ENCODE measurements at places on chromosomes 7 and 10.
A peak's percentile ranks its signal among the peaks of the same experiment; 100 is the strongest.

- no peak for DNase-seq
Observed at GRCh38 chr10:132172091-132173066, 14.4 kb upstream of the DPYSL4 start.

- DNase-seq, result no peak
Observed at GRCh38 chr10:48658975-48659269, 25.8 kb upstream of the WDFY4 start.

DNA sequence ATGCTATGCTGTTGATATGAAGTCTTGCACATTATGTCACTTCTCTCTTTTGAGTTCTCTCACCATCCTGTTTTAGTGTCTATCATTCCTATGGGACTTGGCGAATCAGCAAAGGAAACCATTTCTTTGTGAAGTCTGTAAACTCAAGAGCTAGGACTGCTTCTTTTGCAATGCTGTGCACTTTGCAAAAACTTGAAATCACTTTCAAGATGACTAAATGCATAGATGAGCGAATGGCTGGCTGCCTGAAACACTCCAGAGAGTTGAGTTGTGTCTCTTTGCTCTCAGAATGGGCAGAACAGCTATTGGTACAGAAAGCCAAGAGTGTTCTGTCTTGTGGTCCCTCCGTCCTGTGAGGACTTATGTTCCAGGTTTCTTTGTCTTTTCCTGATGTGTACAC is 18.3 kb upstream of the ELMO1 start:
- DNase-seq, result no peak

GRCh38 chr7:47710201-47710935 is 128.5 kb upstream of the TNS3 start:
- no peak for DNase-seq

GRCh38 chr10:85284778-85285770 is 956.7 kb downstream of the CCSER2 start:
- DNase-seq, result no peak

DNA sequence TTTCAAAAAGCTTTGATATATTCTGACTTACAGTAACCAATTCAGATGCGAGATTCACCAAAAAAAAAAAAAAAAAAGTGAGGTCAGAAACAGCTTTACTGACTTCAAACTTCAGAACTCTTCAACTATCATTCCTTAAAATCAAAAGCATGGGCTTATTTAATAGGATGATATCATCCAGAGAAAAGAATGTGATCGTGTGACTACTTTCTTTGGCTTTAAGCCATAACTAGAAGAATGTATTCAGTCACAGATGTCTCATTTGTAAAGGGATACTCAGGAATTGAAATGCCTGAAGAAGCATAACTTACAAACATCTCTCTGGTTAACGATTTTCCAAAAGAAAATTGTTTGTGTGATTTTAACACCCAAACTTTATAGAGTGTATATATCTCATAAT is 11.5 kb downstream of the TPK1 start:
- DNase-seq, result no peak

DNA sequence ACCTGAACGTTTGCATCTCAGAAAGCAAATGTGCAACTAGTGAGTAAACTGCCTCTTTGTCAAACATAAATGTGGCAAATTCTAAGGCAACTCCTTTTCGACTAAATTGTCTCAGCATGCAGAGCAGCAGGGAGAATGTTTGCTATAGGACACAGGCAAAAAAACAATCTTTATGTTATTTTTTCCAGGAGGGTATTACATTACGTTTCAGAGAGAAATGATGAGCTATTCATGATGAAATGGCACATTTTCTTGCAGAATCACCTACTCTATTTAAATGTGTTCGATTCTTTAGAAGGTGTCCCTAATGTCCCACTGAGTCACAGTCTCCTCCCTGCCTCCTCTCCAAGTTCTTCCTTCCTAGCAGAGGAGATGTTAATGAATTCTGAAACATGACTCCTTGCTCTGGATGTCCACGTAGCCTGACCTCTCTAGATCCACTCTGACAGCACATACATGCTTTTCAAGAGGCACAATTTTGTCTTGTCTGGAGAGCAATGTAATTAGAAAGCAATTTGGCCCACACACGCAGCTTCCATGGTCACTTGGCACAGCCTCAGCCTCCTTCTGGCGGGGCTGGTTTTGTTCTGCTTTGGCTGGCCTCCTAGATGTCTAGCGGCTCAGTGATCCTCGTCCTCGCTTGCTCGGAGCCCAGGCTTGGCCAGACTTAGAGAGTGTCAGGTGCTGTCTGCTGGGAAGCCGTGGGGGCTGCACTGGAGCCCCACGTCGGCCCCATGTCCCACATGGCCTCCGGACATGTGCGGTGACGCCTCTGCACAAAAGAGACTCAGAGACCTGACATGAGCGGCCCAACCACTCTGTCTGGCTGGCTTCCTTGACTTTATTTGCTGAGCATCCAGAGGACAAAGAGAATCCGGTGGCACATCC is 125.7 kb upstream of the ZNF438 start:
- peak; percentile 65 for DNase-seq

DNA sequence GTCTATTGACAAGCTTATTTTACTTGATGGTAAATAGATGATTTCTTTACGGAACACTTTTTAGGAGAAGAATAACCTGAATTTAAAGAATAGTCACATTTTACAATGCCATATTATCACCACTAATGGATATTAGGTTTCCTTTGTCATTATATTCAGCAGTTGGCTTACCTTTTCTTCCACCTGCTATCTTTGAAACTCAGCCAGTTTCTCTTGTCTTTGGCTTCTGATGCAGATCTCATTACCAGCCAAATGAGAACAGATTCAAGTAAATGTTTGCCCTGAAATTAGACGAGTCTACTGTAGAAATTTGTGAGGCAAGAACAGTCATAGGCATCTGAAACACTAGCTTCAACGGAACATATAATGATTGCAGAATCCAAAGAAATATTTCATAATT is 85.5 kb upstream of the OIT3 start:
- no peak for DNase-seq

DNA sequence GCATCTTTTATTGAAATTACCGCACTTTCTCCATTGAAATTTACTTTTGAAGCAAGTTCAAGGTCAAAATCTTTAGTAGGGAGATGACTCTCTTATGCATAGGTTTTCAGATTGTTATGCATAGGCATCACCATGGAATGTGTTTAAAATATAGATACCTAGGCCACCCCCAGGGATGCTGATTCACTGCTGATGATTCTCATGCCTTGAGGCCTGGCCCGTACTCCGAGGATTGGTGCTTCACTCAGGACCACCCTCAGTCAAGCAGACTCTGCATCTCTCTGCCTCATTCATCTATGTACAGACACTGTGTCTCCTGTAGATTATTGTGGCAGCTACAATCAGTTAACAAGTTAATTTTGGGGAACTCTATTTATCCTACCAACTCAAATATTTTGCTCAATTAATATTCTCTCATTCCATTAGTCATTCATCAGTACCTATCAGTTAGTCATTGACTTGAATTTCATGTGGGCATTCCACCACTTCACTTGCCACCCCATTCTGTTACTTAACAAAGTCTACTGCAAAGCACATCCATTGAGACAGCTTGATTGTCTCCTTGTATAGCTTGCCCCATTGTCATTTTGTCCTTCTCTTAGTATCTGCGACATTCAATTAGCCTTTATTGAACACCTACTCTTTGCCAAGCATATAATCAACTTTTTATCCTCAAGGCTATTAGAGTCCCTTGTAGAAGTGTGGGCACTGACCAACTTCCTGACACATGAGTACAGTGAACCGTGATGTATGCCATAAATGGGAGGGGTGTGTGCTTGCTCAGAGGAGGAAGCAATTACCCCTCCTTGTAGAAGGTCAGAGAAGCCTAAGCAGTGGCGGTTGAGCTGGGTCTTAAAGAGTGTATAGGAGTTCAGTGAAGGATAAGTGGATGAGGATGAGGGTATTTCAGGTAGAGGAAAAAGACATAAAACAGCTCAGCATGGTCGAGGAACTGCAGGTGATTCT is 255.6 kb upstream of the BMPER start:
- DNase-seq, result no peak

- DNase-seq, result no peak
Observed at GRCh38 chr10:25631471-25631870, 302.6 kb upstream of the MYO3A start.

- DNase-seq, result no peak
Observed at GRCh38 chr7:117902314-117902889, 29.2 kb upstream of the CTTNBP2 start.

DNA sequence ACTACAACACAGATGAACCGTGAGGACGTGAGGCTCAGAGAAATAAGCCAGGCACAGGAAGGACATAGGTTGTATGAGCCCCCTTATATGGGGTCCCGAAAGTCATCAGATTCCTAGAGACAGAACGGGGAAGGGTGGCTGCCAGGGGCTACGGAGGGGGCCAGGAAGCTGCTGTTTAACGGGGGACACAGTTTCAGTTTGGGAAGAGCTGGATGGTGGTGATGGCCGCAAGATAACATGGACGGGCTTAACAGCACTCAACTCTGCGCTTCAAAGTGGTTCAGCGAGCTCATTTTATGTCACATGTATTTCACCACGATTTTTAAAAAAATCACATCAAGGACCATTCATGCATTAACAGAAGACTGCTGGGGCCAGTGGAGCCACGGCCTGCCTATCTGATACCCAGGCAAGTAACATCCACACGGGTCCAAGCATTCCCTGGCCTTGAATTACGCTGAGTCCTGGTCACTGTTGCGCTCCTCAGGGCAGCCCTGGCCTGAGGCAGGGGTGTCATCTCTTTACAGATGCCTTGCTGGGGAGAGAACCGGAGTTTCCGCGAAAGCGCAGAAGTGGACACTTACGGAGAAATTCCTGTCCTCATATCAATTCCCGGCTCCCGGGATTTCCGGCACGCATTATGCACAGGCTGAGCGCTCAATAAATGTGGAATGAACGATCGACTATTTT is 1.5 kb downstream of the CARD11 start:
- DNase-seq, result no peak

DNA sequence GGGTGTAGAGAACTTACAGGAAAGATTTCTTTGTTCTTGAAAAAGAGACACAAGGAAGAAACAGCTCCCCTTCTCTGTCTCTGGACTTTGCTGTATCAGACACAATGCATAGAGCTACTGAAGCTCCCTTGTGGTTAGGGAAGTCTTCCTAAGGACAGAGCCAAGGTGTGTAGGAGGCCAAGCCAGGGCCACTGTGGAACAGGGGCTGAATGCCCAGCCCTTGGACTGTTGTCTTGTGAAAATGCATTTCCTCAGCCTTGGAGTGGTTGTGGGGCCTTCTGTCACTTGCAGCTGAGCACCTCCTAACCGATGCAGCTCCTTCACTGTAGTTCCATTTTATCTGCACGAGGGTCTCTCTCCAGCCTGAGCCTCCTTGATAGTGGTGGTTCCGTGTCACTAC is 353.4 kb downstream of the CCSER2 start:
- DNase-seq, result no peak

DNA sequence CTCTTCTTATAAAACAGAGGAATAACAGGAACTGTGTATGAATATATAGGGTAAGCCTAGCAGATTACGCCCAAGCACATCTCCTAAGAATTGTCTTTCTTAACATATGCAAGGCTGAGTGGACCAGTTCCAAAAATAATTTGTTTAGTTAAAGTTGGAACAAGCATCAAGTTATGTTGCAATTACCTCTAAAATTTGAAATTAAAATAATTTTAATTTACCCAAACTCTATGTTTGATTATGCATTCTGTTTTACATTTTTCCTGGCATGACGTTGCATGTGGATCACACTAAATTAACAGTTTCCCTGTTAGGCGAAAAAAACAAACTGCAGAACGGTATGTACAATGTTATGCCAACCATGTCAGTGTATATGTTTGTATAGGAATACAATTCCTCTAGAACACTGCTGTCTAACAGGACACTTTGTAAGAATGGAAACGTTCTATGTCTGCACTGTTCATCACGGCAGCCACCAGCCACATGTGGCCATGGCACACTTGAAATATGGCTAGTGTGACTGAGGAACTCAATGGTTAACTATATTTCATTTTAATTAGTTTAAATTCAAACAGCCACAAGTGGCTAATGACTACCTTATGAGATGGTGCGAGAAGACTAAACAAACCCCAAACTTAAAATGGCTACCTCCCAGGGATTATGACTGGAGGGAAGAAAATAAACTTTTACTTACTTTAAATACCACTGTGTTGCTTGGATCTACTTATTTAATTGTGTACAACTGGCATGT is 281.1 kb upstream of the KLF14 start:
- no peak for DNase-seq

GRCh38 chr7:80279760-80280159 is 145.1 kb downstream of the GNAI1 start:
- no peak for DNase-seq

All from AG09319 (cell line).